CD4-positive, alpha-beta T cell treated with Interferon alpha-2 for 1 hour (primary cell): ENCODE measurements at places on chromosomes 2 and 18.

- DNase-seq, result no peak
Measured at GRCh38 chr2:156719036-156719435, 282.9 kb downstream of the GPD2 start.

- DNase-seq, result no peak
Measured at GRCh38 chr18:22827216-22827615, 105.9 kb upstream of the RBBP8 start.

GRCh38 chr18:34773378-34773777 is 63.3 kb downstream of the DTNA start:
- no peak for DNase-seq

DNA sequence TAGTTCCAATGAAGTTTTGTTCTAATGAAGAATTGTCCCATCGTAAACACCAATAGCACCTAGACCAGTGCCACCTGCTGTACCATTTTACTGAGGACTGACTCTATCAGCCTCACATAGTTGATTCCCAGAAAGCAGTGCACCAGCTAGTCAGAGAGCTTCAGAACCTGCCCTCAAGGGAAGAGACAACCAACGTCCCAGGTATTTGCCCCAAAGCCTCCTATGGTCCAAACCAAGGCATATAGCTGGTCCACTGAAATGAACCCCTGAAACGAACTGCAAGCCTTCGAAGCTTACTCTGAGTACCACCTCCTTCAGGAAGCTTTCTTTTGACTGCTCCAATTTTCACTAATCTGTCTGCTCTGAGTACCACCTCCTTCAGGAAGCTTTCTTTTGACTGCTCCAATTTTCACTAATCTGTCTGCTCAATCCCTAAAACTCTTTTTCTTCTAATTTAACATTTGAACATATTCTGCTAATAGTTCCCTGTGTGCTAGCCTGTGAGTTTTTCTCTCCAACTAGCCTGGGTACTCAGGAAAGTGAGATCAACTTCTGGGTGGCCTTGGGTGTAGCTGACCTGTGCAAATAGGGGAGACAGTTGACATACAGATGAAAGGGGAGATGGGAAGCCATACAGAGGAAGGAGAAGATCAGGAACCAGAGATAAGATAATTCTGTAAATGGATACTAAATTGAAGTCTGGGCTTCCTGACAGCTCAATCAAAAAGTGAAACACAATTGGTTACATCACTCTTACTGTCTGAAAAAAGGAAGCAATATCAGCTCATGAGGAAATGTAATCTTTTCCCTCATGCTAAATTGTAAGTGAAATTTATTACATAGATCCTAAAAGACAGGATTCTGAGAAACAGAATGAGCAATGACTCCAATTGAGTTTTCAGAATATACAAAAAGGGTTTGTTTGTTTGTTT is 33.5 kb upstream of the EML4 start:
- DNase-seq, result peak; percentile 45

DNA sequence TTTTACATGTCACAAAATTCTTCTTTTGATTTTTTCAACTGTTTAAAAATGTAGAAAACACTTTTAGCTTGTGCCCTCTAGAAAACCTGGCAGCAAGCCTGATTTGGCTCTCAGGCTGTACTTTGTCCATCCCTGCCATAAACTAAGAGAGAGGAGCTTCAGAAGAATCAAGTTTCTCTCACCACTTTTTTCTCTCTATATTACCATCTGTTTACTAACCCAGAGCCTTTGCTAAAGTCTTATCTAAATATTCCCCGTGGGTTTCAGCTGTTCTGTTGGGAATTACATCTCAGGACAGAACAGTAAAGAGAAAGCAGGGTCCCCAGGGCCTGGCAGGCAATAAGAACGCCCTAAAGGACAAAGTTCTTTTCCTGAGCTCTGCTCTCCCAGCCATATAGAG is 409.1 kb upstream of the CRIM1 start:
- no peak for DNase-seq

GRCh38 chr2:231933916-231934401 is 7.8 kb upstream of the NPPC start:
- DNase-seq, result no peak

DNA sequence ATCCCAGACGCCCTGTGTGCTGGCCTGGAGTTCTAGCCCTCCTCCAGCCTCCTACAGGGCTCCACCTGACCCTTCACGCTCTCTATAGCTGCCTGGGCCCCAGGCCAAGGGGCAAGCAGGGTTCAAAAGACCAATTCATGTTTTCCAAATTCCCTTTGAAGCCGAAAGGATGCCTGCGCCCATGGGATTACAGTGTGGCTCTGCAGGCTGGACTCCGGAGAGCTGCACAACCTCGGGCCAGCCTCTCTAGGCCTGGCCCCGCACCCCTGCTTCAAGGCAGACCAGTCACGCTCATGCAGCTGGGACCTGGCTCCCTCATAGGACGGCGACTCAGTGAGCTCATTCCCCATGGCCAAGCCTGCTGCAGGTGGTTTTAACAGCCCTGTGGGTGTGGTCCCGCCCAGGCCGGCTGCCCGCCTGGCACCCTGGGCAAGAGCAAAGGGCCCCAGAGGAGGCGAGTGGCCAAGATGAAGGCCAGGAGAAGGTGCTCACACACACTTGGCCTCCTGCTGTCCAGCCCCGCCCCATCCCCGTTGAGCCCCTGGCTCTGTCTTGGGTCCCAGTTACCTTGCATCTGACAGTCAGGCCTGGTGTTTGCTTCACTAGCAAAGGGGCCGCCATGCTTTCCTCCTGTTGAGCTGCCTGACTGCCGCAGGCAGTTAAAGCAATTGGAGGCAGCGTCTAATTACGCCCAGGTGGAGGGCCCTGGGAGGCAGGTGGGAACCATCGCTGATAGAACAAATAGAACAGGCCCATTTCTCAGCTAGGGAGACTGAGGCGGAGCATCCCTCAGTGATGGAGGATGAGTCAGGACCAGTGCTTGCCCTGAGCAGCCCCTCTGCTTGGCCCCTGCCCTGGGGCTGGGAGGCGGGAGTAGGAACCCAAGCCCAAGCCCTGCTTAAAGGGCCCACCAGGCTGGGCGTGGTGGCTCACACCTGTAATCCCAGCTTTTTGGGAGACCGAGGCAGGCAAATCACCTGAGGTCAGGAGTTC is 56.9 kb downstream of the SMAD7 start:
- DNase-seq, result no peak

- DNase-seq, result no peak
Measured at GRCh38 chr2:51633073-51633472, 601.1 kb upstream of the NRXN1 start.

DNA sequence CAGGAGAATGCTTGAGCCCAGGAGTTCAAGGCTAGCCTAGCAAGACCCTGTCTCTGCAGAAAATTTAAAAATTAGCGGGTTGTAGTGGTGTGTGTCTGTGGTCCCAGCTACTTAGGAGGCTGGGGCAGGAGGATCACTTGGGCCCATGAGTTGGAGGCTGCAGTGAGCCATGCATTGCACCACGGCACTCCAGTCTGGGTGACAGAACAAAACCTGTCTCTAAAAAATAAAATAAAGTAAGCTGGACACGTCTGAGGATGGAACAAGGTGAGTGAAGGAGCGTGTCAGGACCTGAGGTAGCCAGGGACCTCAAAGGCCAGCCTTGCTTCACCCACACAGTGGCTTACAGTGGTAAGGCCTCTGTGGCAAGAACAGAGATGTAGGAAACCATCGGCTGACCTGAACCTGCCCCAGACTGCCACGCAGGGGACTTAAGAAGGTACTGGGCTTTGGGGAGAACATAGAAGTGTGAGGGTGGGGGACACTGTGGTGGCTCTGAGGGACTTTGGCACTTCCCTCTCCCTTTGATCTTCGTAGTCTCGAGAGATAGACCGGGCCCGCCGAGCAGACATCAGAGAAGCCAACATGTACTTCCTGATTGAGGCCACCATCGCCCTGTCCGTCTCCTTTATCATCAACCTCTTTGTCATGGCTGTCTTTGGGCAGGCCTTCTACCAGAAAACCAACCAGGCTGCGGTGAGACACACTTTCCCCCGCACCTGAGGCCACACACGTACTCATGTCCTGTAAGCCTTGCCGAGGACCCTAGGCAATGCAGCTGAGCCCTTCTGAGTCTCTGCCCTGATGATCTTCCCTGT is 7.5 kb downstream of the SLC11A1 start:
- no peak for DNase-seq

DNA sequence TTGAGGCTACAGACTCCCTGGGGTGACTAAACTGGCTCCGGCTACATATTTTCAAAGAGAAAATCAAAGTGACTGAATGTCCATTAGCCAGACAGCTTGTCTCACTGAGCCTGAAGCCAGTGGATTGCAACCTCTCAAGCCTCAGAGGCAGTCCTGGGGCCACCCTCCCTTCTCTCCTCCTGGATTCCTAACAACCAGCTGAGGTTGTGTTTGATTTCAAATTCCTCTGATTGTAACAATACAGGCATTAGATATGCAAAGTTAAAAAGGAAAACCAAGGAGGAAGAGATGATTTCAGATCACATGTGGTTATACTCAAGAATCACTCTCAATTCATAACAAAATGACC is 101.0 kb upstream of the LMAN1 start:
- no peak for DNase-seq

DNA sequence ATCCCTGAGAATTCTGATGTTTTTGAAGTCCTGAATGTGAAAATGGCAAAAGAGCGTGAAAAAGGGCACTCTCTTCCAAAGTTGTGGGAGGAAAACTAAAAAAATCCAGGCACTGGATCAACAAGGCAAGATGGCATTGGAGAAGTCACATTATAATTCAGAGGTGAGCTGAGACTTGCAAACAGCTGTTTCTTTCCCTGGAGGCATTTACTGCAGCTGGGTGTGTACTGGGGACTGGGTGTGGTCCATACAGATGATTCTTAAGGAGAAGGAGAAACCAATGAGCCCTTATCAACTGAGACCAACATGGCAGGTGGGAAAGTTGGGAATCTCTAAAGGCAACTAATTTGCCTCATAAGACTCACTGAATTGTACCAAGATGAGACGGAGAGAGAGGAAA is 313.9 kb downstream of the TRIB2 start:
- DNase-seq, result no peak

GRCh38 chr2:20171445-20171977 is 53.4 kb downstream of the SDC1 start:
- no peak for DNase-seq

DNA sequence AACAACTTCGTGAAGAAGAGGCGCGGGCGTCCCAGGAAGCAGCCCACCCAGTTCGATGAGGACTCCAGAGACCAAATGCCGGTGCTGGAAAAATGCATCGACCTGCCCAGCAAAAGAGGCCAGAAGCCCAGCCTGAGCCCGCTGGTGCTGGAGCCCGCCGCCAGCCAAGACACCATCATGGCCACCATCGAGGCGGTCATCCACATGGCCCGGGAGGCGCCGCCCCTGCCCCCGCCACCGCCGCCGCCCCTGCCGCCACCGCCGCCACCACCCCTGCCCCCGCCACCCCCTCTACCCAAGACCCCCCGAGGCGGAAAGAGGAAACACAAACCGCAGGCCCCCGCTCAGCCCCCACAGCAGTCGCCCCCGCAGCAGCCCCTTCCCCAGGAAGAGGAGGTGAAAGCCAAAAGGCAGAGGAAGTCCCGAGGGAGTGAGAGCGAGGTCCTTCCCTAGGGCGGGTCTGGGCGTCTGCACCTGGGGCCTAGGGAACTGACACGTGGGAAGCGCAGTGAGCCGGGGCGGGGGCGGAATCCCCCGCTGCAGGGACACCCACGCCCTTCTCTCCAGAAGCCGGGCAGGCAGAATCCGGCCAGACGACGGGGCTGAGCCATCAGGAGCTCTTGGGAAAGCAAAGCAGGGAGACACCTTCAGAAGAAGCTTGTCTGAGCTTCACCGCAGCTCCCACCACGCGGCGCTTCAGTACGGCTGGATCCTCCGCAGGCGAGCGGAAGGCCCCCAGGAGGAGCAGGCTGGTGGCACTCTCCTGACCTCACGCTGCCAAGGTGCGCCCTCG is 382.8 kb downstream of the SETBP1 start:
- no peak for DNase-seq

GRCh38 chr18:9861157-9861556 is 24.6 kb upstream of the TXNDC2 start:
- no peak for DNase-seq

- DNase-seq, result no peak
Measured at GRCh38 chr2:195642679-195643068, 14.4 kb upstream of the SLC39A10 start.

DNA sequence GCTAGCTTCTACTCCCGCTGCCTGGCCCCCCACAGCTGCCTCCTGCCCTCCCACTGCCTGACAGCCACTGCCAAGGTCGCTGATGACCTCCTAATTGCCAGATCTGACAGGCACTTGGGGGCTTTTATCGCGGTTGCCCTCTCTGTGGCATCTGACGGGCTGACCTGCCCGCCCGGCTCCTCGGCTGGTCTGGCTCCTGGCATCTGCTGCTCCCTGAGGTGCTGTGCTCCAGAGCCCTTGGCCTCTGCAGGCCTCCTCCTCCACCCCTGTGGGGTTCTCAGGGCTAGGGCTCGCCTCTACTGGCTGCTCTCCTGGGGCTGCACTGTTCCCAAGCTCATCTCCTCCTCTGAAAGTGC is 43.1 kb downstream of the INHBB start:
- DNase-seq, result no peak

- no peak for DNase-seq
Measured at GRCh38 chr2:33213648-33214047, 262.8 kb upstream of the RASGRP3 start.

GRCh38 chr18:60228609-60229595 is 143.7 kb downstream of the MC4R start:
- DNase-seq, result no peak

GRCh38 chr2:195466427-195466826 is 190.6 kb upstream of the SLC39A10 start:
- DNase-seq, result no peak

DNA sequence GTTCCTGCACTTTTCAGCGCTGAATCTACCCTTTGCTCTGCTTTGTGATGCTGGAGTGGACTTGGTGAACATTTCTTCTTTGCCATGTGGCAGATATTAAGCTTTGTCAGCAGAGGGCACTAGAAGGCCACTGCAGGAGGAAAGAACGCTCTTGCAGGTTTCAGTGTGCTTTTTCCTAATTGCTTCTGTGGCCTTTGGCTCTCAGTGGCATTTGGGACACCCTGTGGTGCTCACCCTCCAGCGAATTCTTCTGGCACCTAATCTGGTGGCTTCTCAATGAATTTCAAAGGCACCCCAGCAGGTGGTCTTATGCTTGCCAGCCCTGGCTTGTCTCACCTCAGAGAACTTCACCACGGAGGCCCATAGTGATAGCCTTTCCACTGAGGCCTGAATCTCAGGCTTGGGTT is 146.7 kb downstream of the MYO3B start:
- peak; percentile 39 for DNase-seq

- DNase-seq, result no peak
Measured at GRCh38 chr2:176662753-176663152, 393.5 kb downstream of the MTX2 start.

GRCh38 chr2:224958462-224958857 is 83.8 kb downstream of the DOCK10 start:
- DNase-seq, result no peak

GRCh38 chr18:44107187-44107586 is 573.5 kb upstream of the SETBP1 start:
- DNase-seq, result no peak

GRCh38 chr2:150219861-150220260 is 267.6 kb downstream of the RND3 start:
- DNase-seq, result no peak

GRCh38 chr2:43332653-43333052 is 106.2 kb upstream of the ZFP36L2 start:
- DNase-seq, result no peak
